Left colon (tissue), 2 donors: ENCODE measurements at places on chromosomes 5 and 9.

DNA sequence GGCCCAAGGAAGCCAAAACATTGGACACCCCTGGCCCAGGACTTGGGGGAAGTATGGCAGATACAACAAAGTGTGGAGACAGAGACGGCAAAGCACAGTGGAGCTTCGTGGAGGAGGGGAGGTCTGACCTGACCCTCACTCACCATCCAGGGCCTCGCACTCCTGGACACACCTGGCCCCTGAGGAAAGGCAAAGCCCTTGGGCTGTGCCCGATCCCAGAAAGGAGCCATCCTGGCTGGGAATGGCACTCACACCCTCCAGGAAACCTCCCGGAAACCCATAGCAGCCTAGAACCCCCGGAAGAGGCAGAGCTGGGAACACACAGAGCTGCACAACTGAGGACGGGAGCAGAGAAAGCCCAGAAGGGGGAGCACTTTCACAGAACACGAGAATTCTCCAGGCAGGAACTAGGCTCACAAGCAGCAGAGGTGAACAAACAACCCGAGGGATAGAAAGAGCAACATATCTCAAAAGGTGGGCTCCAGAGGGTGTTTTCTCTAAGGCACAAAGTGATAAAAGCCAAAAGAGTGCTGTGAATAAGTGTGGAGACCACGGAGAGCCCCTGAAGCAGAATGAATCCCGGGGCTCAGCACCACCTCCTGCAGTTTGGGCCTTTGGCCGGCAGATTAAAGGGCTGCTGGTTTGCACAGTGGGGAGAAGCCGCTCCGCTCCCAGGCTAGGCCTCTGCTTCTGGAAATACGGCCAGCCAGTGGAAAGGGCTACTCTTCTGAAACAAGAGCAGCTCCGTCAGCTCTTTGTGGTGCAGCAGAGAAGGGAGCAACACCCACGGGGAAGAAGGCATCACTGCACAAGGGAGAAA is 108.2 kb downstream of the UBE2R2 start:
- peak; percentile 36 for DNase-seq

DNA sequence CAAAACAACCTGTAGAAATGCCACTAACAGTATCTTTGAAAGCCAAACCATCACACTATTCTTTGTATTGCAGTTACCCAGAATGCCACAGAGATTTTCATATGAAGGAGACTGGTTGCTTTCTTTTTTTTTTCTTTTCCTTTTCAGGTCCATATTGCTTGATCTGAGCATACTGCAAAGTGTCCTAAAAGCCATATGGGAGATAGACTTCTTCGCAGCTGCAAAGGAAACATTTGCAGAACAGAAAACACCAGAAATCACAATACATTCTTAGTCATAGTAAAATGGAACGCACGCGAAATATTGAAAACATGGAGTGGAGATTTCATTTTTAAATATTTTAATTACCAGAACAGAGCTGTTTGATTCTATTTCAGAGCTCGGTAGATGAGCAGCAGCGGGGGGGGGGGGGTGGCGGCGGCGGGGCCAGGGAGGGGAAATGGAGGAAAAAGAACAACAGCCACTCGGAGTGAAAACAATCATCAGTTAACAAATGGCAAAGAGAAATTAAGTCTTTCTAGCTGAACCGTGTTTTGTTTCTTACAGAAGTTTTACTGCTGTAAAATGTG is 284.1 kb downstream of the NFIB start:
- DNase-seq: no peak

DNA sequence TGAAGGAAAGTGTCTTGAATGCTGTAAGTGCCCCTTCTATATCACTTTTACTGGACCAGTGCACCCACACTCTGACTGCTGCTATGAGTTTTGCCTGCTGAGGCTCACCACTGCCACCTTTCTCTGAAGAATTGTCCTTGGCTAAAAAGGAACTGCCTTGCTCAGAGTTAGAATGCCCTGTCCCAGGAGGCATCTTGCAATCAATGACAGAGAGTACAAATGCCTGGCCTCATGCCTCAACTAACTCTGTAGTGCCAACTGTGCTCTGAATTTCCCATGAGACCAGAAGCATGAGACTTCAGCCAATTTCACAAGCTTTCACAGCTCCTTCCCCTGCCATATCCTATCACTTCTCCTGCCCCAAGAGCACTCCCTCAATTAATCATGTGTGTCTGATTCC is 569.7 kb downstream of the ZNF608 start:
- DNase-seq: no peak

DNA sequence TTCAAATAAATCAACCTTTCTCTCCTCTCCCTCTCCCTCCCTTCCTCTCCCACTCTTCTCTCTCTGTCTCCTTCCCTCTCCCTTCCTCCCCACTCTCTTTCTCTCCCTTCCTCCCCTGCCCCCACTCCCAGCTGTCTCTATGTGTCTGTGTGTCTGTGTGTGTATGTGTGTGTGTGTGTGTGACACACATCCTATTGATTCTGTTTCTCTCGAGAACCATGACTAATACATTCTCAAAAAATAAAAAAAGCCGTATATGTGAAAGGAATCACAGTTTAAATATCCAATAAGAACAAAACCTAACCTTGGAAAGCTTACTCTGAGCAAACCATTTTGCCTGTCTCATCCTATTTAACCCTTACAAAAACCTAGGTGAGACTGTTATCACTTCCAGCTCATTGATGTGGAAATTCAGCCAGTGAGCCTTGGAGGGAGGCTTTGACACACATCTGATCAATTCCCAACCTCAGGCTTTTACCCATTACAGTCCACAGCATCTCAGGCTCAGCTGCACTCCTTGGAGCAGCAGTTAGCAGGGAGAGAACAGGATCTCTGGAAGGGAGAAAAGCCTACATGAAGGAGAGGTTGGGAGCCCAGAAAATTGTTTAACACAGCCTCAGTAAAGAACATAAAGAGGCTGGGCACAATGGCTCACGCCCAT is 8.3 kb downstream of the HSD17B3 start:
- DNase-seq: no peak

DNA sequence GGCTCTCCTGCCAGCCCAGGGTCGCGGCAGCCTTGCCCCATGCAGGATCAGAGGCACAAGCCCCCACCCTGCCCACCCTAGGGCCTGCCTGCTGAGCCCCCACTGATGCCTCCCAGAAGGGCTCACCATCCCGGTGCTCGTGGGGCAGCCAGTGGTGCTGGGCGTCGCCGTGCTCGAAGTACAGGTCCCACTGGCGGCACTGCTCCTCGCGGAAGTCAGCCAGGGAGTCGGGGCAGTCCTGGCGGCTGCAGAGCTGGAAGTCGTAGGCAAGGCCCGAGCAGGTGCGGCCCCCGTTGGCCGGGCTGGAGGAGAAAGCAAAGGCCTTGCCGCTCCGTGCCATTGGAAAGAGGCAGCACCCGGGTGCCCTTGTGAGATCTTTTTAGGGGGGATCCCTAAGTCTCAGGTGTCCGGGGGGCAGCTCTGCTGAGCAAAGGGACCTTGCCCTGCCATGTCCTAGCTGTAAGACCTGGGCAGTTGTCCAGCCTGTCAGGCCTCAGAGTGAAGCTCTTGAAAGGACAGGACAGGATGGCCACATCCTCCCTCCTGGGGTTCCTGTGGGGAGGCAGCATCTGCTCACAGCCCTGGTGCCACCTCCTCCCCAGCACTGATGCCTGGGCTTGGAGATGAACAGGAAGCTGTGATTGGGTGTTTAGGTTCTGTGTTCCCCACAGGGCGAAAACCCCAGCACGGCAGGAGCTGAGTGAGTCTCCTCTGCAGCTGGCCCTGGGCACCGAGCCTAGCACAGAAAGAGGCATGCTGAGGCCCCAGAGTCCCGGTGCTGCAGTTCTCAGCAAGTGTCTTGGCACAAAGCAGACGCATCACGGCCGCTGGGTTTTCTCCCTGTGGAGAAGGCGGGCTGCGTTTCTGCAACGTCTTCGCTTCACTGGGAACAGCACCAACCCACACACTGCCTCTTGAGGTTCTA is 77.7 kb downstream of the ZNF354C start:
- no peak for DNase-seq

DNA sequence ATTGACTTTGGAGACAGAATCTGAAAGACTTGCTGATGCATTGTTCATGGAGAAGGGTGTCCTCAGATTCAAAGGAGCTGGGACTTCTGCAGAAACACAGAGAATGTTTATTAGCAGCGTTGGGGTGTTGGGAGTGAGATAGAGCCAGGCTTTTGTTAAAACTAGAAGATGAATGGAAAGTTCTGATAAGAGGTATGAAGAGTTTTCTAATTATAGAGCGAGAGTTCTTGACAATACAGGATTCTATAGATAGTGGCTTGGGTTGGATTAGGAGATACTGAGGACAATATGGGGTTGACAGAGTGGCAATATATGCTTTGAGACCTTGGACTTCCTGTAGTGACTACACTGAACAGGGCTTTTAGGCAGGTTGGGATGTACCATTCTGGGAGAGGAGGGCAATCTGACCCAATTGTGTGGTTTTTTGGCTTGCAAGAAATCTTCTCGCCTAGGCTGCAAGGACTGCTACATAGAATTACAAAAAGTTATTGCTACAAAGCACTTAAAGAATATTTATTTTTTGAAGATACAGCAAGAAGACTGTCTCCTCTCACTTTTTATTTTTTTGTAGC is 83.1 kb downstream of the FER start:
- DNase-seq: no peak

- DNase-seq: peak; percentile 78
Measured at GRCh38 chr5:177113566-177114424, 19.8 kb upstream of the NSD1 start.

GRCh38 chr5:14252793-14253192 is 109.7 kb downstream of the TRIO start:
- no peak for DNase-seq

- no peak for DNase-seq
Measured at GRCh38 chr5:71996789-71997188, 110.5 kb upstream of the MAP1B start.

- no peak for DNase-seq
Measured at GRCh38 chr5:167889276-167889675, 402.2 kb upstream of the WWC1 start.

- peak; percentile 51 for DNase-seq
Measured at GRCh38 chr9:120876842-120877240, at the start of gene PHF19. TSS of gene PHF19 (minus strand) at chr9:120877188. CDS start at chr9:120874741, 2,447 bp downstream.

GRCh38 chr5:123146696-123147095 is 57.7 kb downstream of the PRDM6 start:
- no peak for DNase-seq

DNA sequence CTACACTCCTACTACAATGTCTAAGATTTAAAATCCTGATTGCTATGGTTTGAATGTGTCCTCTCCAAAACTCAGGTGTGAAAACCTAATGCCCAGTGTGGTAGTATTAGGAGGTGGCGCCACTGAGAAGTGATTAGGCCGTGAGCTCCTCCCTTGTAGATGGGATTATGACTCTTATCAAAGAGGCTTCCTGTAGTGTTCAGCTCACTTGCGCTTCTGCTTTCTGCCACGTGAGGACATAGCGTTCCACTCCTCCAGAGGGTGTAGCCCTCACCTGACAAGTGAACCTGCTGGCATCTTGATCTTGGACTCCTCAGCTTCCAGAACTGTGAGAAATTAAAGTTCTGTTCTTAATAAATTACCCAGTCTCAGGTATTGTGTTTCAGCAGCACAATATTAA is 33.0 kb upstream of the WHRN start:
- peak; percentile 63 for DNase-seq
